ENCODE measurements at places on chromosomes 6 and 20.

GRCh38 chr6:52675372-52675771, 4.5 kb downstream of the TMEM14A start:
- no peak for DNase-seq

DNA sequence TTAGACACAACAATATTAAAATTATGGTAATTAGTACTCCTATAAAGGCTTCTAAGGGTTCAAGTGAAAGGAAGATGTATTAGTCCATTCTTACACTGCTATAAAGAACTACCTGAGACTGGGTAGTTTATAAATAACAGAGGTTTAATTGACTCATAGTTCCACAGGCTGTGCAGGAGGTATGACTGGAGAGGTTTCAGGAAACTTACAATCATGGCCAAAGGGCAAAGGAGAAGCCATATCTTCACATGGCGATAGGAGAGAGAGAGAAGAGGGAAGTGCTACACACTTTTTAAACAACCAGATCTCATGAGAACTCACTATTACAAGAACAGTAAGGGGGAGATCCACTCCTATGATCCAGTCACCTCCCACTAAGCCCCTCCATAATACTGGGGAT, 52.9 kb downstream of the TINAG start:
- no peak for DNase-seq

DNA sequence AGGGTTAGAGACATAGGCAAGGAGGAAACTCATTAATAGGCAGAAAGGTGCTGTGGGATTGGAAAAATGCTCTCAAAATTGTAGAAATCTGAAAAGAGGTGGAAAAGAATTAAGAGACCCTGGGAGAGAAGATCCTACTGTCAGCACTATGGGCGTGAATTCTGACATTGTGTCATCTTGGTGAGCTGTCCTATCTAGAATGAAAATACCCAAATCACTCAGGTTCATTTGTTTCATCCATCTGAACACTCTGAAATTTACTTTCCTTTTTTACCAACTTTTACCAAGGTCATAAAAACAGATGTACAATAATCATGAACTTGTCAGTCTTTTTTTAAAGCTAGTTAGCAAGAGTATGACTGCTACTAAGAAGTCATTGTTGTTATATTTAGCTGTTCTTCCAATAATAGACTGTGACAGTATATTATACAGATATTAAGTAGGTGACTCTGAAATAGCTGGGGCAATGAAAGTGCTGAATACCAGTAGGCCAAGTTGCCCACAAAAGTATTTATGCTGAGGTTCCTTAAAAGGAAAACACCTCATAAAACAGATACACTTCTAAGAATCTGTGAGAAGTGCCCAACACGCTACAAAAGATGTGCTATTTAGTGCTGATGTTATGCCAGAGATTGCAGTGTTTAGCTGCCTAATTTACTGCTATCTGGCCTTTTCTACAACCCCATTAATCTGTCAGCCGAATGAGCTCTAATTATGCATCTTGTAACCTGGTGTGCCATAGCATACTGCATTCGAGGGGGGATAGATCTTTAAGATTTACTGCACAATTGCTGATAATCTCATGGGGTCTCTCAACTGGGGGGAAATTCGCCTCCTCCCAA, 217.5 kb upstream of the SUPT3H start:
- no peak for DNase-seq

DNA sequence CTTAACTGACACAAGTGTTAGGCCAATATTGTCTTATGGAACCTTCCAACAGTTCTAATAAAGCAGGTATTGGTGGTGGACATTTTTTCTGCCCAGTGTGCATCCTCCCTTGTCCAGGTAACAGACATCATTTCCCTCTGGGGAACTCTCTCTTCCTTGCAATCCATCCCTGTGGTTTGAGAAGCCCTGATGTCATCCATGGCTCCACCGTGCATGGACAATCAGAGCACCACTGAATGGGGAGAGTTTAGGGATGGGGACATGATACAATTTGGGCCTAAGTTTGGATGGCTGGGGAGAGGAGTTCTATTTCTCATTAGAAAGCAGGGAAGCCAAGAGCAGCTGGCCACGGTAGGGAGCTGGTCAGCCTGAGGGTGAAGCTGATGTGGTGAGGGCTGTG, 60.2 kb upstream of the ZFP64 start:
- DNase-seq, result no peak

DNA sequence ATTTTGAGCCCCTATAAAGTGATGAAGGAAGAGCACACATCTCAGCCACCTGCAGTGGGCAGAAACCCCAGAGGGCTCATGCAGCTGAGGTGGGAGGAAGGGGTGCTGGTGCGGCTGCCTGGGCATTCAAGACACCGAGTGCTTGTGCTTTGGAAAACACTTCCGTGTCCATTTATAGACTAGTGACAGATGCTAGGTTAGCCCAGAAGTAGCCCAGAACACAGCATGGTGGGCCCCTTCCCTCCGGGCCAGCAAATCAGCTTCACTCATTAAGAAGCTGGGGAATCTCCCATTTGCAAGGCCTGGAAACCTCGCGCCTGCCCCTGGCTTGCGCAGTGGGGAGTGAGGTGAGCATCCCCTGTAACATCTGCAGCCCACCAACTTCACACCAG, 12.9 kb downstream of the BEND3 start:
- DNase-seq, result peak; percentile 81

DNA sequence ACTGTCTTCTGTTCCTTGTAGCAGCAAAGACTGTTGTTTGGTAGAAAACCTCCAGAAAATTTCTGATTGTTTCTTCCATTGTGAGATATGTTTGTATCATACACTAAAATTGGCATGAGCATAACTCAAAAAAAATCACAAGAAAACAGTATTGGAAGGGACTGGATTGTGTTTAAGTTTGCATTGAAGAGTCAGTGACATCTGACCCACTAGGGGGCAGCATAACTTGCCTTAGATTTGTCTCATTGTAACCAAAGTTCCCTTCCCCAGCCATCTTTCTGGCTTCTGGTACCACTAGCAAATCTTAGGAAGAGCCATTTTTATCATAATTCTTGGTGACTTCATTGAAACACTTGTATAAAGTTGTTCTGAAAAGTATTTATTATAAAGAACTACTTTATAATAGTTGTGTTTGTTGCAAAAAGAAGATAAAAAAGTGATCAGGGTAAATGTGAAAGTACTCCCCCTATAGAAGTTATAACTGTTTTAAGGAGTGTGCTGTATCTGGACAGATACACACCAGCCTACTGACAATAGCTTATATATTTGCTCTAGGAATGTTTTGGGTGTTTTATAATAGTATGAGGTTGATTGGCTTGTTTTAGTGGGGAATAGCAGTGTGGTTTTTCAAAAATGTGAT, 7.7 kb downstream of the CSTF1 start:
- DNase-seq, result no peak

DNA sequence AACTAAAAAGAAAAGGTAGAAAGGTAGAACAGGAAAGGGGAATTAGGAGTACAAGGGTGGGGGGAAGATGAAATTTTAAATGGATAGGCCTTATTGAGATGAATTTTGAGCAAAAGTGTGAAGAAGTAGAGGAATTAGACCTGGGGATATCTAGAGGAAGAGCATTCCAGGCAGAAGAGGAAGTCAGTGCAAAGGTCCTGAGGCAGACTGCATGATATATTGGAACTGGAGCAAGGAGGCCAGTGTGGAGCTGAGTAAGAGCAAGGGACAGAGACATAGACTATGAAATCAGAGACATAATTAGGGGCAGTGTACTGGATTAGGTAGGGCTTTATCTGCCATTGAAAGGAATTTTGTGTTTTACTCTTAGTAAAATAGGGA, 40.4 kb downstream of the MAPK14 start:
- DNase-seq, result no peak

DNA sequence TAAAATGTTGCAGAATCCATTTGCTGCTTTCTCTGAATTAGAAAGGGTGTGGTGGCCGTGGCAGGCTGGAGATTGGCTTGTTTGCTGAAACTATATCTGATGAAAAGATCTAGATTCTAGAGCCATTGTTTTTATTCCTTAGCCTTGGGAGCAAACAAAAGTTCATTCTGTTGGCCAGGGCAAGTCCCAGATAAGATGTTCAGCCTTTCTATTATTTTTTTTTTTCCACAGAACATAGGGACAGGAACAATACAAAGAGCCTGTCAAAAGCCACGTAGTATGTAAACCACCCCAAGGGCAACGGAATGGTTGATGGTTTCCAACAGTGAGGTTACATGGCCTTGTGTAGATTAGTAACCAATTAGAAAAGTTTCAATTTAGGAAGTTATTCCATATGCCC, 119.9 kb upstream of the SLC22A16 start:
- DNase-seq, result no peak

DNA sequence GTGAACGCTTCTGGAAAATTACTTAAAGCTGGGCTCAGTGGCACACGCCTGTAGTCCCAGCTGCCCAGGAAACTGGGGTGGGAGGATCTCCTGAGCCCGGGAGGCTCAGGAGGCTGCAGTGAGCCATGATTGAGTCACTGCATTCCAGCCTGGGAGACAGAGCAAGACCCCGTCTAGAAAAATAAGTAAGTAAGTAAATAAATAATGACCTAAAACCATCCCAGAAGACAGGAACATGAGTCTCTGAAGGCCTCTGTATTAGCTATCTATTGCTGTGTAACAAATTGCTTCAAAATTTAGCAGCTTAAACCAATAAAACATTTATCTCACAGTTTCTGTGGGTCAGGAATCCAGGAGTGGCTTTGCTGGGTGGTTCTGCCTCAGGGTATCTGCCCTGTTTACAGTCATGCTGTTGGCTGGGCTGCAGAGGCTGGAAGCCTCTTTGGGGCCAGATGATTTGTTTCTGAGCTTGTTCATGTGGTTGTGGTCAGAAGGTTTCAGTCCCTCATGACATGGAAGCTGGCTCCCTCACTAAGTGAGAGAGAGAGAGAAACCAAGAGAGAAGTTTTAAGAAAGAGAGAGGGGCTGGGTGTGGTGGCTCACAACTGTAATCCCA, 48.4 kb upstream of the NCOA3 start:
- DNase-seq, result no peak

- no peak for DNase-seq
Measured at GRCh38 chr20:15799871-15800270, 773.4 kb downstream of the KIF16B start.

GRCh38 chr6:90860822-90861601, 274.1 kb upstream of the MAP3K7 start:
- no peak for DNase-seq

DNA sequence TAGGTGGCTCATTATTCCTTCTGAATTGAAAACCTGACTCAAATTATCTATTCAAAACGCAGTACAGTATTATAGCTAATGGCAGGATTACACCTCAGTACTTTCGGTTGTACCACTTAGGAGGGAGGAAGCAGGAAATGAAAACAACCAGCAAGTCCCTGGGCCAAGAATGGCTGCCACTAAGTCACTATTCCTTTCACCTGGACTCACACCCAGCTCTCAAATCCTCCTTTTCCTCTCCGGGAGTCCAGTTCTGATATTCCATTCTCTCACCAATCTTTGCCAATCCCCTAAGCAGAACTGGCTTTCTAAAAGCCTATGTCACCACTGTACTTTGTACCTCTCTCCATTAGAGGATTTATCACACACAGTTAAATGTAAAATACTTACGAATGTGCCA, 20.6 kb downstream of the TMEM242 start:
- DNase-seq, result no peak

- DNase-seq, result no peak
Measured at GRCh38 chr6:134495203-134495889, 177.4 kb upstream of the SGK1 start.

GRCh38 chr20:8545212-8545611, 413.1 kb downstream of the PLCB1 start:
- DNase-seq, result no peak

- no peak for DNase-seq
Measured at GRCh38 chr6:88870717-88871330, 92.6 kb downstream of the RNGTT start.

DNA sequence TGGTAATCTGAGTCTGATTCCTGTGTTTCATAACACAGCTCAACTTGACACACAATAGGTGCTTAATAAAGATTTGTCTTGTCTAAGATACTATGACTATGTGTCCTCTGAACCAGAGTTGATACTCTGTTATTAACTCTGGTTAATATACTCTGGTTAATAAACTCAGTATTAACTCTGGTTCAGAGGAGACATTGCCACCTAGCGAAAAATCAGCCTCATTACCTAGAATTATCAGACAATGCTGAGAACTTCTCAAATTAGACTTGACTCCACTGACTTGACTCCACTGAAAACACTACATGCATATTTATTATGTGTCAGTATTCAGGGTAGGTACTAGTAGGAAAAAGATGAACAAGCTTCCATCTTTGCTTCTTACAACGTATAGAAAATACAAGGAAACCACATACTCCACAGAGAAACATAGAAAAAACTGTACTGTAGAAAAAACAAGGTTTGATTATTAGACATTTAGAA, 73.9 kb downstream of the AHI1 start:
- no peak for DNase-seq

DNA sequence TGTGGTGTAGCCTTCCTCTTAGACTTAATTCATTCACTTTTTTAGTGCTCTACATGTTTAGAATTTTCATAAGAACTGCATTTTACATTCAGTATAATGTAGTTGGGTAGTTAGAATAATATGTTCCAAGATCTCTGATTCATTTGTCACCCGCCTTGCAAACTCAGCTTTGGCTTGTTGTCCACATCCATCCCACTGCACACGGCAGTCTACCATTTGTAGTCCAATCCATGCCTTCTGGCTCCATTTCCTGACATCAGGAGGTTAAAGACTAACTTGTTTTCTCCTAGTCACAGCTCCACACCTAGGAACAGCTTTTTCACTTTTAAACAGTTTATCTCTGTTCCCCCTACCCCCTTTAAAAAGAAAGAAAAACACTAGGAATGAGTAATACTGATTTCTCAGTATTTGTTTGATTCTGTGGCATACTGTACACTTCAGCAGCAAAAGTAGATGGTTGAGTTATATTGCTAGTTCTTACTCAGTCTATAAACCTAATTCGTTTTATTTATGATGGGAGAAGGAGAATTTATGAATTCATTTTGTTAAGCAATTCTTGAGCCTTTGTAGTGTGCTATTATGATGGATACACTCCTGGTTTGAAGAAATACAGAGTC, 180.9 kb downstream of the ARID1B start:
- DNase-seq, result no peak

DNA sequence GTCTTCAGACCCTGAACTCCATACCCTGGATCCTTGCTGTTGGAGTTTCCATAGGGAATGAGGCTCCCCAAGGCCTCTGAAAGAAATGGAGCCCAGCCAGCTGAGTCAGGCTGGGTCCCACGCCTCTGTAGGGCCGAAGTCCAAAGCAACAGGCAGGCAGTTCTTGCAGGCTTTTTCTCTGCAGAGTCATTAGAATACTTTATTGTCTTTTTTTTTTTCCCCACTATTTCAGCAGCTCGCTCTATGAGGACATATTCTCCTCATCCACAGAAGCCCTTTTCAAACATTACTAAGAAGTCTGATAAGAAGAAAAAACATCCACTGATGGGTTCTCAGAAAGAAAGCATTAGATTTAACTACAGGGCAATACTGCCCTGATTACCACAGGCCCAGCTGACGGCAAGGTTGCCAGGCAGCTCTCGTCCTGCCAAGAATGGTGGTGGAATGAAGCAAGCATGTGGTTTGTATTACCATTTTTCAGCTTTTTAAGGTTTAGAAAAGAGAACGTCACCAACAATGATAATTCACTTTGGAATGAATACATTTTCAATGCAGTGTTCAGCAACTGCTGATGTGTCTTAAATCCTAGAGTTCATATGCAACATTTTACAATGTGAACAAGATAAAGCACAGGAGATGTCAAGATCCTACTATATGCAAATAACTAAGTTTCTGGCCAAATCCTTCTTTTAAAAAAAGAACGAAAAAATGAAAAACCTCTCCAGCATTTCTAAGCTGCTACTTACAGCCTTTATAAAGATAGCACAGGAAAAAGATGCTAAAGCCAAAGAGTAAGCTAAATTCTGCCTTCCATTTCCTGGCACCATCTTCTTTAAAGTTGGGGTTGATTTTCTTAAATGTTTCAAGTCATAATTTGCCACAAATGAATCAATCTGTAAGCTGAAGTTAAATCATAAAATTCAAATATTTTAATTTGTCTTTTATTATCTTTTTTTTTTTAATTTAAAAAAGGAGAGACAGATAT, 223.6 kb upstream of the CITED2 start:
- DNase-seq, result no peak

Data from cerebellar nuclear complex (tissue), 1 donor.